ENCODE measurements at places on chromosomes 5 and 9.

DNA sequence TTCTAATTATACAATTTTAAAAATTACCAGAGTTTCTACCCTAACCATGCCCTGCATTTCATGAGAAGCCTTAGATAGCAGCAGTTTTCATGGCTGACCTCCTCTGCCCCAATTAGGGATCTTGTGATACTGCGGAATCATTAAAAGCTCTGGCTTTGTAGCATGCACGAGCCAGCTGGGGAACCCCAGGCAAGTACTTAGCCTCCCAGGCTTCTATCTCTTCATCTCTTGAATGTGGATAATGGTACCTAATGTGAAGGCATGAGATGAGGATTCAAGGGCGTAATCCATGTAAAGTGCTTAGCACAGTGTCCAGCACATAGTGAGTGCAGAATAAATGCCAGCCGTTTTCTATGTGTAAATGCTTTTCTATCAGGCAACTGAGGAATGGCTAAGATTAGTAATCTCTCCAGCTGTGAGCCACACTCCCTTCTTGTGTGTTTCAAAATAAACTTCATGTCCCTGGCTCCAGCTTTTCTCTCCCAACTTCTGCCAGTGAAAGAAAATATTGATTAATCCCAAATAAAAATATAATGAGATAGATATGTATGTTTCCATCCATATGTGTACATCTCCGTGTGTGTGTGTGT lies 88.4 kb downstream of the APBA1 start:
- no peak overlapping the region for H3K27ac ChIP-seq
- DNase-seq: no peak
- peaks cover 71% of the 10 kb centered on the region for H3K27me3 ChIP-seq
- H3K4me3 ChIP-seq: no peak overlapping the region
- H3K4me1 ChIP-seq: peaks cover 8% of the 10 kb centered on the region
- no peaks in the 10 kb centered on the region for H3K36me3 ChIP-seq

GRCh38 chr5:131994533-131995226 lies 16.8 kb downstream of the ACSL6 start:
- H3K27ac ChIP-seq: no peak overlapping the region
- no peaks in the 10 kb centered on the region for H3K36me3 ChIP-seq
- no peaks in the 10 kb centered on the region for H3K4me1 ChIP-seq

DNA sequence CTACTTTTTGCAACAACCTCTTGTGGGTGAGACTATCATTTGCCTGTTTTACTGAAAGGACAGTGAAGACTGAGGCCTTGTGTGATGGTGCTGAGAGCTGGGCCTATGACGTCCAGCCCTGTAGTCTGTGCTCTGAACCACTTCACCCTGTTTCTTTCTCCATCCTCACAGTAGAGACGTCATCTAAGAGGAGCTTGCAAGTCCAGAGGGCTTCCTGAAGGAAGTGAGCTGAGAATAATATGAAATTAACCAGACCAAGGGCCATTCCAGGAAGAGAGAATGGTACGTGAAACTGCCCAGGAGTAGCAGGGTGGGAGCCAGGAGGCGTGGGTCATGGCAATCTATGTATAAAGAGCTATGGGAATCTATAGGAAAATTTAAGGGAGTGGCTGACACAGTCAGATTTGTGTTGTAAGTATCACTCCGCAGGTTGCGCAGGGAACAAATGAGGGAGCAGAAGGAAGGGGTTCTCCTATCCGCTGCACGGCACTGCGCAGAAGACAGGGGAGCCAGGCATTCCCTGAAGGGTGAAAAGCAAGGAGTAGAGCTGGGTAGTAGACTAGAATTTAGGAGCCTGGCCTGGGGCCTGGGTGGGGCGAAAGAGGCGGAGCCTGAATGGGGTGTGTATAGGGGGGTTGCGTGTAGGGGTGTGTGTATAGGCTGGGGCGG lies 596 bp upstream of the FGFR4 start:
- H3K27me3 ChIP-seq: peaks cover 31% of the 10 kb centered on the region
- H3K27ac ChIP-seq: peak overlapping the region; percentile 19
- no peak for DNase-seq
- H3K4me3 ChIP-seq: peak overlapping the region; percentile 47
- H3K36me3 ChIP-seq: no peaks in the 10 kb centered on the region

DNA sequence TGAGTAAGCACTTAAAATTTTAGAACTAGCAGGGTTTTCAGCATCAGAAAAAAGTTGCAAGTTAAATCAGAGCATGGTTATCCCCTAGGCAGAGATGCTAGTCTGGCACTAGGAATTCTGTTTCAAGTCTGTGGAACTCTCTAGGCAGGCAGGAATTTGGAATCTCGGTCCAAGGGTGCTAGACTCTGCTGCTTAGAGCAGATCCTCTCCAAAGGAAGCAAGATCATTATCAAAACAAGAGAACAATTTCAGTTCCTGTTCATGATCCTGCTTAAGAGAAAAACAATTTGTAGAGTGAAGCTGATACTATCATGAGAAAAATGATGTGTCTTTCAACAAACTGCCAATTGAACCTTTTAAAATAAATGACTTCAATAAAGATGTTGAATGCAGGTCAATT lies 420.7 kb downstream of the KIF4B start:
- no peak overlapping the region for H3K4me3 ChIP-seq
- DNase-seq: no peak
- H3K27me3 ChIP-seq: peaks cover 14% of the 10 kb centered on the region
- no peaks in the 10 kb centered on the region for H3K36me3 ChIP-seq
- no peaks in the 10 kb centered on the region for H3K4me1 ChIP-seq
- H3K27ac ChIP-seq: no peak overlapping the region

DNA sequence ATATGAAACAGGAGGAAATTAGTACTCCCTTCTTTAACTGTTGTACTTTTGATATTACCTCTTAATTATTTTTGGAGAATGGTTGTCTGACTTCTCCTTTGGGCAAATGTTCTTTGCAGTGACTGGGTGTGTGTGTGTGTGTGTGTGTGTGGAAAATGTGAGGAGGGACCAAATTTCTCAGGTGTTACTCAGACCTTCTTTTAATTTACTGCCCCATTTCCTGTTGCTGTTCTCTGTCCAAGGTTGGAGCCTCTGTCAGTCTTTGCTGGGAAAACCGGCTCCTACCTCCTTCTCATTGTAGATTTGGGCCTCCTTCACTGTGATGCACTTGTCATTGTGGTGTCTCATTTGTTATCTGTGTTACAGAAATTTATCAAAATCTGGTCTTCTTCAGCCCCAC lies 68.4 kb downstream of the PBX3 start:
- H3K27me3 ChIP-seq: no peaks in the 10 kb centered on the region
- peaks cover 3% of the 10 kb centered on the region for H3K36me3 ChIP-seq
- no peaks in the 10 kb centered on the region for H3K4me1 ChIP-seq
- no peak overlapping the region for H3K27ac ChIP-seq

GRCh38 chr5:173474881-173475287 lies 141.6 kb downstream of the BOD1 start:
- H3K4me3 ChIP-seq: no peak overlapping the region
- H3K27me3 ChIP-seq: peaks cover 43% of the 10 kb centered on the region

DNA sequence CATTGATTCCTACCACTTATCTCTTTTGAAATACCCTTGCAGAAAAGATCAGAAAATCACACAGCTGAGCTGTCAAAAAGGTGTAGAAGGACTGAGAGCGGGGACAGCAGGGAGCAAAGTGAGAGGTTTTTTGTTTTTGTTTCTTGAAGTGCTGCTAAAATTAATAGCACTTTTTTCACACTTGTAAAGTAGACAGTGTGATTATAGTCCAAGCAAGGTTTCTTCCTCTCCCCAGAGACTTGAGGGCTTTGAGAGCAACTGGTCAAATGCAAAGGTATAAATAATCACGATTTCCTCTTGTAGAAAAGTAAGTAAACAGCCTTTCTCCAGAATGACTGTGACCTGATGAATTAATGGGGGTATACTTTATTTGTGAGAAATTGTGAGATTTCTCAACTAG lies 326.9 kb downstream of the ZNF608 start:
- H3K4me1 ChIP-seq: no peaks in the 10 kb centered on the region

GRCh38 chr9:136983167-136983566 lies 374 bp downstream of the LCNL1 start:
- no peak for DNase-seq
- H3K4me3 ChIP-seq: no peak overlapping the region
- no peaks in the 10 kb centered on the region for H3K4me1 ChIP-seq

DNA sequence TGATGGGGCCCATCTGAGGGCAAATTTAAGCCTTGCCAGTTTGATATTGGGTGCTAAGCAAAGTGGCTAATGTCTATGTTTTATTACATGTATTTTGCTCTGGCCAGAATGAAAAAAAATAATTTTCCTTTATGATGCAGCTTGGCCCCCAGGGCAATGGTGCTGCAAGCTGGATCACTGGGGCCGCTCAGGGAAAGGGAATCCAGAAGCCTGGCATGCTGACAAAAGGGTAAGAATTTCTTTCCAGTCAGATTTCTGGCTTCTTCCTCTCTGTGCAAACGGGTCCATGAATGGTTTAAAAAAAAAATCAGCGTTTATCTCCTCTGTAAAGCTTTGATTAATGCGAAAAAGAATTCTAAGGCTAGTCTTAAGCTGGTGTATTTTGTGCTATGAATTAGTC lies 138.4 kb downstream of the MAPKAP1 start:
- peaks cover 29% of the 10 kb centered on the region for H3K36me3 ChIP-seq
- no peak for DNase-seq
- no peak overlapping the region for H3K4me3 ChIP-seq
- no peaks in the 10 kb centered on the region for H3K27me3 ChIP-seq

- H3K36me3 ChIP-seq: no peaks in the 10 kb centered on the region
- H3K4me1 ChIP-seq: peaks cover 6% of the 10 kb centered on the region
- H3K4me3 ChIP-seq: no peak overlapping the region
- no peak for DNase-seq
These were observed 259.3 kb downstream of the TUSC1 start for GRCh38 chr9:25418974-25419373.

- no peak for DNase-seq
- H3K4me3 ChIP-seq: no peak overlapping the region
- H3K27ac ChIP-seq: no peak overlapping the region
- no peaks in the 10 kb centered on the region for H3K27me3 ChIP-seq
- H3K4me1 ChIP-seq: peaks cover 10% of the 10 kb centered on the region
- H3K36me3 ChIP-seq: no peaks in the 10 kb centered on the region
These were observed 103.1 kb downstream of the KIF4B start for GRCh38 chr5:155116456-155117251.

DNA sequence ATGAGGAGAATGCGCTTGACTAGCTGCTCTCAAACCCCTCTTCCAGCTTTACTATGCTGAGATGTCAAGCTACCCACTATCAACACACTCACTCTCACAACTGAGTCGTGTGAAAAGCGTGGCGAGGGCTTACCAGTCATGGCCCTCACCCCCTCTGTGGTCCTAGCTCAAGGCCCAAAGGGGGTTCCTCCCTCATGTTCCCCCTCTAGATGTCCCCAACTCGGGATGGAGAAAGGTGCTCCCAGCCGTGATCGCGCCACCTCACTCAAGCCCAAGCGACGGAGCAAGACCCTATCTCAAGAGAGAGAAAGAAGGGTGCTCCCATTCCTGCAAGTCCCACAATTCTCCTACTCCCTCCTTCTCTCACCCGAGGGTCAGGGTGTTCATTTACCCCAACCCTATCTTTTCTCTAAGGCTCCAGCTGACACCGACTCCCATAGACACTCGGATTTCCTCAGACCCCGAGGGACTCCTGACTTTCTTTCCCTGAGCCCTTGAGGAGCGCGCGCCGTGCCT lies 559 bp downstream of the SLC38A9 start:
- peak overlapping the region; percentile 98 for H3K4me3 ChIP-seq
- H3K36me3 ChIP-seq: peaks cover 26% of the 10 kb centered on the region

- no peak for DNase-seq
- H3K36me3 ChIP-seq: no peaks in the 10 kb centered on the region
- H3K27me3 ChIP-seq: peaks cover 81% of the 10 kb centered on the region
- H3K4me3 ChIP-seq: no peak overlapping the region
- H3K27ac ChIP-seq: no peak overlapping the region
These were observed 103.5 kb upstream of the SIMC1 start for GRCh38 chr5:176134529-176135223.

DNA sequence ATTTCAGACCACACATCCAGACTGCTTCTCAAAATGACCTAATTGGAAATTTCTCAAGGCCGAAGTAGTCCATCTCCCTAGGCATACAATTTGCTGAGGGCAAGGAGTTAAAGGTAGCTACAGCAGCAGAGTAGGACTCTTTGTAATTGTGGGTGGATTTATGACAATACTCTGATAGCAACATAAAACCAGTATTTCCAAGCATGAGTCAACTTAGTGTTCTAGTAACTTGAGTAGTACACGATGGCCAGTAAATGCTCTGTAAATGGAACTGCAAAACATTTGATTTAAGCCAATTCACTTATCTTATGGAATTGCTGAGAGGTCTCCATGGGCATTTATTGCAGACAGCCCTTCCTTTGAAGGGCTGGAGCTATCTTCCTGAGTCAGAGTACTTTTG lies 352.2 kb downstream of the PLK2 start:
- no peak overlapping the region for H3K4me3 ChIP-seq
- DNase-seq: no peak
- peaks cover 14% of the 10 kb centered on the region for H3K4me1 ChIP-seq

DNA sequence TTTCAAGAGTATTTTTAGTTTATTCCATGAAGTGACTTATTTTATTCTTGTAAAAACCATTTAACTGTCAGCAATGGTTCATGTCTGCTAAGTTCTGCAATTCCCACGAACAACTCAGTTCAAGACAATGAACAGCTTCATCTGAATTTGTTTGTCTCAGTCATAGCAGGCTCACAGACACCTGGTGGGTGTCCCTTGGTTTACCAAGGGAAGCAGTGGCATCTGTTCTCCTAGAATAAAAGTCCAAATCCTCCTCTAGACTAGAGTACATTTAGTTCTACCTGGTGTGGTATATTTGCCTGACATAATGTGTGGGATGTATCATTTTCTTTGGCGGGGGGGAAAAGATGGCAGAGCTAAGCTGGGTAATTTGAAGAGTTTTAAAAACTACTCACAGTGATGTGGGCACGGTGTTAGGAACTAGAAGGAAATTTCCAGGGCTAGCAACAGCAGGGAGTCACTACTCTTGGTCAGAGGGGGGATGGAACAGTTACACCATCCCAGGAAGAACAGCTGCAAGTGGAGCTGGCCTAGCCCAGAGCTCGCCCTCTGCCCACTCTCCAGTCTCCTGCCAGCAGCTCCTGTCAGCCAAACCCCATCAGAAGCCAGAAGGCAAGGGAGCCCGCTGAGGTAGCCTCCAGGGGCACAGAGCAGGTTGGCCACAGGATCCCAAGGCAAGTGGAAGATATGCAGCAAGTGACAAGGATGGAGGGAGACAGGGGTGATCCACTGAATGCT lies 100.3 kb downstream of the PJA2 start:
- no peak for DNase-seq

GRCh38 chr9:129853614-129854013 lies 18.4 kb downstream of the USP20 start:
- no peak overlapping the region for H3K4me3 ChIP-seq
- no peak for DNase-seq
- no peak overlapping the region for H3K27ac ChIP-seq

DNA sequence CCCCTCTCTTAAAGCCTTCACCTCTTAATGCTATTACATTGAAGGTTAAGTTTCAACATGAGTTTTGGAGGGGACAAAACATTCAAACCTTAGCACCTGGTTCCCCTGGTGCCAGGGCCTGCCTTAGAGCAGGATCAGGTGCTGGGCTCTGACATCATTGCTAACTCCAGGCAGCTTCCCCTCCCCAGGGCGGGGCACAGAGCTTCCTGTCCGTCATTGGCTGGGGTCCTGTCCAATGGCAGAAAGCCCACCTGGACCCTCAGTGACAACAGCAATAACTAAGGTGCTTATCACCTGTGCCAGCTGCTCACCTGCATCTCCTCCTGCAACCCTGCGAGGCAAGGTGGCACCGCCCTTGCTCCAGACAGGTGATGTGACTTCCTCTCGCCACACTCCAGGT lies 177.4 kb downstream of the NSG2 start:
- no peaks in the 10 kb centered on the region for H3K4me1 ChIP-seq
- no peak for DNase-seq
- H3K27me3 ChIP-seq: peaks cover 13% of the 10 kb centered on the region

Measured in mesothelial cell of epicardium (in vitro differentiated cells).